ENCODE measurements at places on chromosomes 16 and 17. TPM values are rescaled to one million over a fixed set of nuclear protein-coding genes. Genes with fewer than 3 reads are reported as not detected.

The ZNF385C gene
- not detected for total RNA-seq

The GAST gene
- not detected for total RNA-seq

The CTRB1 gene
- not detected for total RNA-seq

The PPP1R1B gene
- total RNA-seq = not detected

The KRT40 gene
- total RNA-seq = not detected

The HAS3 gene
- 0.32 TPM for total RNA-seq

The GFAP gene
- 0.86 TPM for total RNA-seq

The KRT35 gene
- total RNA-seq = not detected

The KRT33B gene
- 0.32 TPM for total RNA-seq

The CACNA1H gene
- 12.2 TPM for total RNA-seq

The SMTNL2 gene
- not detected for total RNA-seq

The TGFB1I1 gene
- total RNA-seq = 153 TPM

The FLYWCH2 gene
- total RNA-seq = 62.5 TPM

The TMED6 gene
- total RNA-seq = 0.64 TPM

The CCL16 gene
- not detected for total RNA-seq

The GUCY2D gene
- total RNA-seq = under 0.01 TPM

The GDPD3 gene
- total RNA-seq = 0.43 TPM

The TRAP1 gene
- 63.8 TPM for total RNA-seq

Measured in fibroblast of villous mesenchyme (primary cell).